ENCODE measurements at places on chromosomes 3 and 15.

- H3K4me1 ChIP-seq = peaks cover 12% of the 10 kb centered on the region
- DNase-seq = no peak
- H3K4me3 ChIP-seq = no peak overlapping the region
- H3K27me3 ChIP-seq = no peaks in the 10 kb centered on the region
- no peak overlapping the region for H3K27ac ChIP-seq
These were observed 37.2 kb upstream of the ACAD9 start for GRCh38 chr3:128841926-128842920.

- H3K27me3 ChIP-seq = peaks cover 78% of the 10 kb centered on the region
- no peak overlapping the region for H3K4me3 ChIP-seq
- no peaks in the 10 kb centered on the region for H3K36me3 ChIP-seq
- no peak overlapping the region for H3K27ac ChIP-seq
These were observed 152.3 kb downstream of the RAB11A start for GRCh38 chr15:66021496-66022162.

DNA sequence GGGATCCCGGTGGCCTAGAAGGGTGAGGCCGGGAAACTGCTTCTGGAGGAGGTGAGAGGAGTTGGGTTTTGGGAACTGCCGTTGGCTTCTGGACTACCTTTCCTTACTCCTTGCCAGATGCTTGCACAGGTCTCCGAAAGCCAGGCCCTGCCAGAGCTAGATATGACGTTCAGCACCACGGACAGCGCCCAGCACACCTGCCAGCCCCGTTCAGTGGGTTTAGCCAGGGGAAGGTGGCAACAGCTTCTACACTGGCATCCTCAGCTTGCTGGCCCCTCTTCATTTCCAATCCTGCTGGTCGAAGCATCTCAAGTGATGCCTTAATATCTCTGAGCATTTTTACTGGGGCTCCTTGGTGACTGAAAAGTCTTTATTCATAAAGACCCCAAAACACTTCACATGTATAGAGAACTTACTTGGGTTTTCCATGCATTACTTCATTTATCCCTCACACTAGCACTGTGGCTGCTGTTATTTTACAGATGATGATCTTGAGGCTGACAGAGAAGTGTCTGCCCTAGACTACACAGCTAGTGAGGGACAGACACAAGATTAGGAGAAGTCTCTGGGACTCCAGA lies 21.9 kb downstream of the HCN4 start:
- H3K27ac ChIP-seq = no peak overlapping the region
- peak; percentile 54 for DNase-seq
- no peak overlapping the region for H3K4me3 ChIP-seq
- no peaks in the 10 kb centered on the region for H3K4me1 ChIP-seq
- peaks cover 20% of the 10 kb centered on the region for H3K27me3 ChIP-seq
- H3K36me3 ChIP-seq = no peaks in the 10 kb centered on the region

DNA sequence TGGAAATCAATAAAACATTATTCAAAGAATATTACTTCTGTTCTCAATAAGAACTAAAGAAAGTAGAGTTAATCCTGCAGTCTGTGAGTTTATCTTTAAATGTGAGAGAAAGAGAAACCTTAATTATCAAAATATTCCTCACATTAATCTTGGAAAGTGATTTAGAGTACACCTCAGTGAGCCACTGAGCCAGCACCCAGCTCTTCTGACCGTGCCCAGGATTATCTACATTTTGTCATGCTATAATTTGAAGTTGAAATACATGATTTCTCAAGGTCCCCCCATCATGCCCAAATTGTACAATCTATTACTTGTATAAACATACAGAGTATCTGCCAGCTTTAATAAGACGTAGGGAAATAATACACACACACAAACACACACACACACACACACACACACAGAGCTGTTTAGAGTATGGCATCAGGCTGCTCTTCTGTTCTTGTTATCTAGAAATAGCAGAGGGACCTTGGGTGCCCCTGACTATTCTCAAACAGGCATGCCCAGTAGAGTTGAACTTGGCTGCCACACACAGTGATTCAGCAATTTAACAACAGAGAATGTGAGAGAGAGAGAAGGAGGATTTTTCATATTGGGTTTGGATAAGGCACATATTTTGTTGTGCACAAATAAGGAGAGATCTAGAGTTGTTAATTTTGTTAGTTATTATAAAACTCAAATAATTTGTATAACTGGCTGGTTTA lies 74.4 kb downstream of the P2RY1 start:
- no peaks in the 10 kb centered on the region for H3K4me1 ChIP-seq
- H3K27me3 ChIP-seq = peaks cover 6% of the 10 kb centered on the region
- no peak overlapping the region for H3K27ac ChIP-seq
- H3K4me3 ChIP-seq = no peak overlapping the region
- DNase-seq = no peak

DNA sequence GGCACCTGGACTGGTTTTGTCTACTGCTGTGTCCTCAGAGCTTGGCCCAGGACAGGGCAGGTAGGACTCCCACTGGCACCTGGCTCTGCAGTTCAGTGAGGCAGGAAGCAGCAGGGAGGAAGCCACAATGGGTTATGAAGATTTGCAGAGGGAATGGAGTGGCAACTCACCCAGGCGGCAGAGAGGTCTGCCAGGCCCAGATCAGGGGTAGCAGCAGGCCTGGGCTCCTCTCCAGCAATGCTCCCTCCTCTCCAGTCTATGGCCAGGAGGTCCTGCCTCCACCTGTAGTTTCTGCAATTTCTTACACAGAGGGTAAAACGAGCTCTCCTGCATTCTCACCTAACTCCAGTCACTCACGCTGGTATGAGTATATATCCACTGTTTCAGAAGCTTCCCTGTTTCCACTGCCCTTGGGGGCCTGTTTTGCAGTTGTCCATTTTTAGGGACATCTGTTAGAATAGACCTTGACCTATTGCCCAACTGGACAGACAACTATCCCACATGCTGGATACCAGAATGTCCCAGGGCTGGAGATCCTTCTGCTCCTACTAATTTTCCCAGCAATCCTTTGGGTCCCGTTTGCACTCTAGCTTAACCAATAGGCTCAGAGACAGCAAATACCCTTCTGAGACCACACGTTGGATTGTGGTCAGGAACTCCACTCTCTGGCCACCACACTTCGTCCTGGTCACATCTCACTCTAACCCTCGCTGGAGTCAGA lies 35.2 kb downstream of the HMCES start:
- H3K27ac ChIP-seq = peak overlapping the region; percentile 93
- no peak for DNase-seq
- H3K27me3 ChIP-seq = no peaks in the 10 kb centered on the region
- H3K4me3 ChIP-seq = peak overlapping the region; percentile 93
- H3K4me1 ChIP-seq = peaks cover 29% of the 10 kb centered on the region
- peaks cover 24% of the 10 kb centered on the region for H3K36me3 ChIP-seq

DNA sequence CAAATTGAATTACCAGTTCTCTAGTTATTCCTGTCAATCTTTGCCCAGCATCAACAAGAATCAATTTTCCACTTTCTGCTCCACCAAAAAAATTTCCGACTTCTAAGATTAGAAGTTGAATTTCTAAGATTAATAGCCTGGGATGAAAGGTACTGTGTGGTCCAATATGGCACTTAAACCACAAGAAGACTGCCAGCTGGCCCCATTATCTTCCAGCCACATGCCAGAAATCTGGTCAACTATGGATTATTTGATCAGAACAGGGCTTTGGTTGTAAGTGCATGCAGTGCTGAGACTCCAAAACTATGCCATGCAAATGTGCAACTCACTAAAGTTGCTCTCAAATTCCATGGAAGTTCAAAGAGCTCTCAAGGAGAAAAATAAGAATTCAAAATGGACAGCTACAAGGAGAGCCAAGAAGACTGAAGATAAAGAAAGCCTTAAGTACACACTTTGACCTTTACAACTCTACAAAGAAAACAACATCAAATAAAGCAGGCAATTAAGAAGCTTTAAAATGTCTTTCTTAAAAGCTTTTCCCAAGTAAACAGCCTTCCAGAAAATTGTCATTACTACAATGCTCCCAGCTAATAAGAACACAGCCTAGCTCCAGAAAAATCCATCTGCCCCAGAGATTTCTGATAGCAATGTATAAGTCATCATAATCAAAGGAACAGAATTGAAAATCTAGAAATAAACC lies 64.2 kb downstream of the ST3GAL6 start:
- H3K27ac ChIP-seq = no peak overlapping the region
- H3K27me3 ChIP-seq = peaks cover 10% of the 10 kb centered on the region
- no peaks in the 10 kb centered on the region for H3K4me1 ChIP-seq
- no peak for DNase-seq
- H3K36me3 ChIP-seq = peaks cover 2% of the 10 kb centered on the region

- no peak overlapping the region for H3K27ac ChIP-seq
- no peak for DNase-seq
These were observed 32.2 kb downstream of the RIOX2 start for GRCh38 chr3:97940034-97940433.

- no peak overlapping the region for H3K27ac ChIP-seq
- H3K36me3 ChIP-seq = no peaks in the 10 kb centered on the region
- DNase-seq = no peak
- no peak overlapping the region for H3K4me3 ChIP-seq
- no peaks in the 10 kb centered on the region for H3K4me1 ChIP-seq
- H3K27me3 ChIP-seq = peaks cover 39% of the 10 kb centered on the region
These were observed 94.5 kb upstream of the MYZAP start for GRCh38 chr15:57496946-57497869.

DNA sequence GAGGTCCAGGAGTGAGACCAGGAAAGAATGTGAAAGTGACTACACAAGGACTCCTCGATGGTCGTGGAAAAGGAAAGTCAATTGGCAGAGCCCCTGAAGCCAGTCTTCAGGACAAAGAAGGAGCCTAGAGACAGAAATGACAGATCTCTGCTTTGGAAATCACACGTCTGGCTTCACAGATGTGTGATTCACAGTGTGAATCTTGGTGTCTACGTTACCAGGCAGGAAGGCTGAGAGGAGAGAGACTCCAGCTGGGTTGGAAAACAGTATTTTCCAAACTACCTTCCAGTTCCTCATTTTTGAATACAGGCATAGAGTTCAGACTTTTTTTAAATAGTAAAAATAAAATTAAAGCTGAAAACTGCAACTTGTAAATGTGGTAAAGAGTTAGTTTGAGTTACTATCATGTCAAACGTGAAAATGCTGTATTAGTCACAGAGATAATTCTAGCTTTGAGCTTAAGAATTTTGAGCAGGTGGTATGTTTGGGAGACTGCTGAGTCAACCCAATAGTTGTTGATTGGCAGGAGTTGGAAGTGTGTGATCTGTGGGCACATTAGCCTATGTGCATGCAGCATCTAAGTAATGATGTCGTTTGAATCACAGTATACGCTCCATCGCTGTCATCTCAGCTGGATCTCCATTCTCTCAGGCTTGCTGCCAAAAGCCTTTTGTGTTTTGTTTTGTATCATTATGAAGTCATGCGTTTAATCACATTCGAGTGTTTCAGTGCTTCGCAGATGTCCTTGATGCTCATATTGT lies 6.0 kb downstream of the CCR2 start:
- H3K36me3 ChIP-seq = peaks cover 10% of the 10 kb centered on the region
- no peaks in the 10 kb centered on the region for H3K27me3 ChIP-seq
- peak overlapping the region; percentile 90 for H3K27ac ChIP-seq
- H3K4me3 ChIP-seq = peak overlapping the region; percentile 31
- no peak for DNase-seq

- H3K27ac ChIP-seq = no peak overlapping the region
- DNase-seq = no peak
- no peaks in the 10 kb centered on the region for H3K36me3 ChIP-seq
- H3K4me3 ChIP-seq = no peak overlapping the region
- no peaks in the 10 kb centered on the region for H3K4me1 ChIP-seq
- peaks cover 31% of the 10 kb centered on the region for H3K27me3 ChIP-seq
These were observed 60.5 kb downstream of the MEGF11 start for GRCh38 chr15:66193066-66193465.

DNA sequence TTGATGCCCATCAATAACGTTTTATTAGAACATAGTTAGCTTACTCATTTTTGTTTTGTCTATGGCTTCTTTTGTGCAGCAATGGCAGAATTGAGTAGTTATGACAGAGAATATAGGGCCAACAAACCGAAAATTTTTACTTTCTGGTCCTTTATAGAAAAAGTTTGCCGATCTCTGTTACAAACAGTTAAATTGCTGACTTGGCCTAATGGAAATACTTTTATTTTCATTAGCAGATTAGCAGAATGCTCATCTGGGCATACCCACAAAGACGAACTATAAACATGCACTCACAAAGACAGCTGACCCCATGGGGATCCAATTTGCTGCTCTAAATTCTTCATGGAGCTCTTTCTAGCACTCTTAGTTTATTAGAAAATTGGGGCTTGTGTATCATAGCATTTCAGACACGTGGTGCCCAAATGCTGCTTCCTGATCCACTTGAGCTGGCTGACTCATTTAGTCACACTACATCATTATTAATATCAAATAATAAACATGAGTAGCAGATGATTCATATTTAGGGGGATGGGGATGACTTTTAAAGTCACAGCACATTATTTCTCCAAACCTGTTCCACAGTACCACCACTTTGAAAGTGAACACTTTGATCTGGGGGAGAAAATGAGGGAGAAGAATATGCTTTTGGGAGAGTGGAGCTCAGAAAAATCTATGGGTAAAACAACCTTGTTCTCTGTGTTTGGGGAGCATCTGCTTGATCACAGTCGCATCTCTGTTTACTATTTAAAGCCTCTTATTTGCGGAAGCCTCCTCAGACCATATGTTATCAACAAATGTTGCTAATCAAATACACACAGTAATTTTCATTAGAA lies 228.1 kb upstream of the FEZF2 start:
- no peaks in the 10 kb centered on the region for H3K27me3 ChIP-seq
- H3K27ac ChIP-seq = no peak overlapping the region
- H3K36me3 ChIP-seq = no peaks in the 10 kb centered on the region
- no peak overlapping the region for H3K4me3 ChIP-seq
- no peak for DNase-seq
- no peaks in the 10 kb centered on the region for H3K4me1 ChIP-seq

DNA sequence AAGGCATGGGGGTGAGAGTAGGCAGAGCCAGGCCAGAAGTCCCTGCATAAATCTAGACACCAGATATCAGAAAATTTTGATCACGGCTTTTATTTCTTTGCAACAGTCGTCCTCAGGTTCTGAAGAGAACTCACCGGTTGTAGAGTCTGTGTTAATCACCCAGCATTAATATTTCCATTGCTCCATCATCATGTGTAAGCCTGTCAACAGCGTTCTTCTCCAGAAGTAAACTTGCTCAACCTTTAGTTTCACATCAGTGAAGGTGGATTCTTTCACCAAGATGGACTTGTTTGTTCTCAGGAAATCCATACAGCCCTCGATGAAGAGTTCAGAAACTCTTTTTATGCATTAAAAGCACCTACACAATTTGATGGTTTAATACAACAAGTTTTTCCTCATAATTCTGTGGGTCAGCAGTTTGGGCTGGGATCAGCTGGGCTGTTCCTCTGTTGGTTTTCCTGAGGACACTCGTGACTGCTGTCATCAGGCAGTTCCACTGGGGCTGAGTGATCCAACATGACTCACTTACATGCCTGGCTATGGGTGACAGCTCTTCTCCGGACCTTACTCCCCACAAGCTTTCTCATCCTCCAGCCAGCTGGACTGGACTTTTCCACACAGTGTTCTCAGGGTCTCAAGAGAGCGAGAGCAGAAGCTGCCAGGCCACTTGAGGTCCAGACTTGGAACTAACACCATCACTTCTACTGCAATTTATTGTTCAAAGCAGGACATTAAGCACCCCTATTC lies 303.4 kb downstream of the ZNF621 start:
- peaks cover 30% of the 10 kb centered on the region for H3K27me3 ChIP-seq
- DNase-seq = no peak
- no peak overlapping the region for H3K27ac ChIP-seq
- H3K4me1 ChIP-seq = no peaks in the 10 kb centered on the region

GRCh38 chr3:45654397-45654944 lies 34.7 kb upstream of the SACM1L start:
- DNase-seq = no peak
- H3K27me3 ChIP-seq = no peaks in the 10 kb centered on the region
- H3K4me1 ChIP-seq = peaks cover 17% of the 10 kb centered on the region
- no peak overlapping the region for H3K27ac ChIP-seq
- H3K4me3 ChIP-seq = no peak overlapping the region
- peaks cover 3% of the 10 kb centered on the region for H3K36me3 ChIP-seq

Data from central memory CD8-positive, alpha-beta T cell (primary cell).